ENCODE measurements at places on chromosomes 3 and 15.

- DNase-seq: no peak
These were observed 57.2 kb downstream of the IL16 start for GRCh38 chr15:81253846-81254245.

DNA sequence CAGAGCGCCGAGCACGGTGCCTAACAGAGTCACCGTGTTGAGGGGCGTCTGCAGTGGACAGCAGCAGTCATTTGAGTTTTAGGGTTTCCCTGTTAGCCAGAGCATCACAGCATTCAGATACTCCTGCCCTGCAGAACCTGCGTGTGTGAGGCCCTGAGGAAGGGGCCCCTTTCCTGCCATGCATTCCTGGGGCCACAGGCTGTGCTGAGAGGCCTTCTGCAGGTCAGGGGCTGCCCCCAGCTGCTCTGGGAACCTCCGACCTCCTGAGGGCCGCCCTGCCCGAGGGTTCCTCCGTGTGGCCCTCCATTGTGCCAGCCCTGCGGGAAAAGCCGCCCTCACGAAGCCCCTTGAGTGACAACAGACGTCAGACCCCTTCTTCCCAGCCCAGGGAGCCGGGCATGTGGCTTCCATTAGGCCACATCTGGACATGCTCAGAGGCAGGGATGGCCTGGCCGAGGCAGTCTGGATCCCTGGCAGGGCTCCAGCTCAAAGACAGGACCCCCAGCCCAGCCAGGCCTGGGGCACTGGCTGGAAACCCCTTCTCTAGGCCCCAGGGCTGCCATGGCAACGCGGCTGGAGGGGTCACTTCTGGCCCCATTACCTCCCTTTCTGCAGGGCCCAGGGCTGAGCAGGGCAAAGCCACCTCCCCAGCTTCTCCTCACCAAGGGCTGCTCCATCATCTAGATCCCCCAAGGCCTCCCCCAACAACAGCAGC, 25.3 kb downstream of the FBLN2 start:
- no peak for DNase-seq

GRCh38 chr3:128563439-128563838, 70.4 kb upstream of the GATA2 start:
- DNase-seq: no peak

GRCh38 chr15:83571820-83572707, 81.9 kb upstream of the ADAMTSL3 start:
- DNase-seq: no peak

DNA sequence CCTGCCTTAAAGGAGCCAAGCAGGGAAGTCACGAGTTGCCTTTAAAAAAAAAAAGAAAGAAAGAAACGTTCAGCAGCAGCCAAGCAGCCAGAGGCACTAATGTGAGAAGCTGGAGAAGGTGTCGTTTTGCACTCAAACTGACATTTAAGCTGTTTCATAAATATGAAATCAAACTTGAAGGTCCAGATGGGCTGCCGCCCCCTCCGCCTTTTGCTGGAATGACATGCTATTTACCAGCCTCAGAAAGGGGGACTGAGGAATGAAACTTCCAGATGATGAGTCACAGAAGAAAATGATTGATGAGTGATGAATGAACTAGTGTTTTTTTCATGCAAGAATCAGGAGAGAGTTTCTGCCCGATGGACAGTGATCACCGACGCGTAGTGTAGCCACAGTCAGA, 396.8 kb downstream of the IGSF11 start:
- no peak for DNase-seq

GRCh38 chr3:6779140-6779539, 81.8 kb upstream of the GRM7 start:
- DNase-seq: no peak

DNA sequence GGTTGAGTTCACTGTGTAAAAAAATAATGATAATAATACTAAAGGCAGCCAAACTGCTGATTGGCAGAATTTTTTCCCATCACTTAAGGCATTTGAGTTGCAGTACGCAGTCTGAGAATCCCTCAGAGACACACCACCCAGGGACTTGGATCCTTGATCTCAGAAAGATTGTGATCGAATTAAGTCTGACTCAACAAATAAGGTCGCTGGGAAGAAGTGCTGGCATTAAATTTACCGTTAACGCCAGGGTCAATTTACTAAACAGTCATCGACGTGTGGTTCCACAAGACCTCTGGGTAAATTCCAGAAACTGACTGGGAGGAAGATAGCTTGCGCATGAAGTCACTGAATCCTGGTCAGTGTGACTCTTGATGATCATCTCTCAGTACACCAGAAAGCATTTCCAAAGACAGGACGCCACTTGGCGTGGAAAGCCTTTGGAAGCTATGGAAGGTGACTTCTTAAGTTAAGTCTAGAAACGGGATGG, 48.3 kb upstream of the CGNL1 start:
- no peak for DNase-seq

DNA sequence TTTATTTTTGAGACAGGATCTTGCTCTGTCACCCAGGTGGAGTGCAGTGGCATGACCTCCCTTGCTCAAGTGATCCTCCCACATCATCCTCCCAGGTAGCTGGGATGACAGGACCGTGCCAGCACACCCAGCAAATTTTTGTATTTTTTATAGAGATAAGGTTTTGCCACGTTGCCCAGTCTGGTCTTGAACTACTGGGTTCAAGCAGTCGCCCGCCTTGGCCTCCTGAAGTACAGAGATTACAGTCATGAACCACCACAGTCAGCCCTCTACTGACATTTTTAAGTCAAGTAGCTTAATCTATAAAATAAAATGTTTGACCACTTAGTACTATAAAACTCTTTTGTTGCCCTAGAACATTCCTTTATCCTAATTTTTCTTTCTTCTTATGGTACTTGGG, 198.8 kb downstream of the FNDC3B start:
- no peak for DNase-seq

- no peak for DNase-seq
These were observed 94.7 kb downstream of the SSR3 start for GRCh38 chr3:156460206-156460611.

- peak; percentile 16 for DNase-seq
These were observed 15.4 kb upstream of the BFSP2 start for GRCh38 chr3:133384331-133385027.

- peak; percentile 57 for DNase-seq
These were observed 79.1 kb upstream of the MEF2A start for GRCh38 chr15:99486371-99487336.

DNA sequence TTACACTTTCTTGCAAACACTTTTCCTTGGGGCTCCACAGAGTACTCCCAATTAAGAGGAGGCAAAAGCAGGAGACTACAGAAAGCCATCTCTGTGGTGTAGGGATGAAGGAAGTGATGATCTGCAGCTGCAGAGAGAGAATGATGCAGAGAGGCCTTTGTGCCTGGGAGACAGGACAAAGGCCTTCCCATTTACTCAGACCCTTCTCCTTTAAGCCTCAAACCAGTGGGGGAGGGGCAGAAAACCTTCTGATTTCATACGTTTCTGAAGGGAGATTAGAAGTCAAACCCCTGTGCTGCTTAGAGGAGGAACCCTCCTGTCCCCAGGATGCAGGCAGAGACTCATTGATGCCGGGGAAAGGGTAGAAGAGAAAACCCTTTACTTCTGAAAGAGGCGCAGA, 130.8 kb downstream of the NEO1 start:
- peak; percentile 11 for DNase-seq

- peak; percentile 20 for DNase-seq
These were observed 28.8 kb upstream of the UBL7 start for GRCh38 chr15:74489518-74490338.

GRCh38 chr15:101262551-101262950, 10.7 kb upstream of the CHSY1 start:
- no peak for DNase-seq

- no peak for DNase-seq
These were observed 67.2 kb upstream of the SIAH2 start for GRCh38 chr3:150830094-150830681.

DNA sequence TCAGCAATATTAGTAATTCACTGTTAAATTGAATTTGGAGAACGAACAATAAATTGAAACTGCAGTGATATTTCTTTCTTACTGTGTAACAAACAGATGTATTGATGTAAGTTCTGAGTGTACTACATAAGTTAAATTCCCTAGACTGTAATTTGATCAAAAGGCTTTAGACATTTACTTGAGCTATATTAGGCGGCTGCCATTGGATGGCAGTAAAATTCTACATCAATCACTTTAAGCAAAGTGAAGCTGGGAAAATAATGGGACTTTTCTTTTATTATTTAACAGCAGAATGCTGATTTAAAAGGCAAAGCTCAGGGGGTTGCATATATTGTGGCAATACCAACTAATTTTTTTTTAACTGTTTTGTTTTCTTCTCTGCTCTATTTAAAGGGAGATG, 212.6 kb upstream of the PLSCR5 start:
- DNase-seq: no peak

- DNase-seq: no peak
These were observed 1009.8 kb downstream of the TUSC7 start for GRCh38 chr3:117719316-117719926.

DNA sequence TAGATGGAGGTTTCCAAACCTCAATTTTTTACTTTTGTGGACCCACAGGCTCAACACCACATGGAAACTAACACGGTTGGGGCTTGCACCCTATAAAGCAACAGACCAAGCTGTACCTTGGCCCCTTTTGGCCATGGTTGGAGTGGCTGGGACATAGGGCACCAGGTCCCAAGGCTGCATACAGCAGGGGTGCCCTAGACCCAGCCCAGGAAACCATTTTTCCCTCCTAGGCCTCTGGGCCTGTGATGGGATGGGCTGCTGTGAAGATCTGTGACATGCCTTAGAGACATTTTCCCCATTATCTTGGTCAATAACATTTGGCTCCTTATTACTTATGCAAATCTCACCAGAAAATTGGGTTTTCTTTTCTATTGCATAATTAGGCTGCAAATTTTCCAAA, 337.0 kb upstream of the CADM2 start:
- DNase-seq: no peak

- no peak for DNase-seq
These were observed 30.0 kb downstream of the PAQR5 start for GRCh38 chr15:69328739-69329138.

GRCh38 chr15:39327005-39327730, 253.7 kb upstream of the THBS1 start:
- DNase-seq: no peak

- DNase-seq: no peak
These were observed 32.2 kb downstream of the ADGRG7 start for GRCh38 chr3:100641471-100642032.

- DNase-seq: no peak
These were observed 2.1 kb upstream of the ZBBX start for GRCh38 chr3:167382155-167382554.

DNA sequence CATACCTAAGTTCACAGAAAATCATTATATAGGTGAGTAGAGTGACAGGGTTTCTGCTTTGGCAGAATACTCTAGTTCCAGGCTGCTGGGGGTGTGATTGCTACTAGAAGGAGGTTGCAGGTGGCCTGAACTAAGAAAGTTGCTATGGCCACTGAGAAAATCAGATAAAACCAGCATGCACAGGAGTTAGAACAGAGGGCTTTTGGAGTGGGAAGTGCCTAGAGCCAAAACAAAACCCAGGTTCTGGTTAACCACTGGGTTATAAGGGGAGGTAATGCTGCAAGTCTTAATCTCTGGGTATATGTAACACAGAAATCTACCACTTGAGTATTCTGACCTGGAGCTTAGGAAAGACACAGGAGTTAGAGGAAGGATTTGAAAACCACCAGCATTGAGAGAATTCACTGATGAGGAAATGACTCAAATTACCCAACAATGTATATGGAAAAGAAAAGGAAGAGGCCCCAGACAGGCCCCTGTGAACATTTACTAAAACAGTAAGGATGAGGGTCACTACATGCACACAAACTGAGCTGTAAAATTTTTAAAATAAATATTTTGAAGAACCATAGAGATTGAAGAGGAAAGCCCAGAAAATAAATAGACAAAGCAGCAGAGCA, 60.0 kb downstream of the PLOD2 start:
- no peak for DNase-seq

- DNase-seq: no peak
These were observed 912.7 kb downstream of the TUSC7 start for GRCh38 chr3:117622171-117622841.

DNA sequence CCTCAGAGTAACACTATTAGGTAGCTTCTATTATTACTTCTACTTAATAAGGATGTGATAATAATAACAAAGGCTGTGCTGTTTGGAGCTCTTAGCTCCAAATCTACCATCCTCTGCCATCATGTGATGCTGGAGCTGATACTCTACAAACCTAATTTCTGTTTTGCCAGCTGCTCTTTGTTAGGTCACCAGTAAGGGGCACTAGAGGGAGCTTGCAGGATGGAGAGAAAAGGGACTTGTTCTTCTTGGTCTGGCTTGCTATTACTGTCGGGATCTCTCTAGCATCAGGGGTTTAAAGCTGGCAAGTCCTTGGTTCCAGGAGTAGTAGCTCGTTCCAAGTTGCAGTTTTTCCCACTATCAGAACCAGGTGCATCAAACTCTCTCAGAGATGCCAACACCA, 194.9 kb upstream of the KBTBD8 start:
- no peak for DNase-seq

DNA sequence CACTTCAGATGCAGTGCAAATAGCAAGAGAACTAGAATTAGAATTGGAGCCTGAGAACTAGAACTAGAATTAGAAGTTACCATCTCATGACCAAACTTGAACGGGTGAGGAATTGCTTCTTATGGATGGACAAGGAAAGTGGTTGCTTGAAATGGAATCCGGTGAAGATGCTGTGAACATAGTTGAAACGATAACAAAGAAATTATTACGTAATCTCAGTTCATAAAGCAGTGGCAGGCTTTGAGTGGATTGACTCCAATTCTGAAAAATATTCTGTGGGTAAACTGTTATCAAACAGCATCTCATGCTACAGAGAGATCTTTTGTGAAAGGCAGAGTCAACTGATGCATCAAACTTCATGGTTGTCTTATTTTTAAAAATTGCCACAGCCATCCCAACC, 48.0 kb upstream of the GSK3B start:
- no peak for DNase-seq

GRCh38 chr3:69085833-69086722, 1.3 kb downstream of the ARL6IP5 start:
- DNase-seq: peak; percentile 73

GRCh38 chr15:52480990-52481389, 47.7 kb downstream of the MYO5A start:
- DNase-seq: no peak

GRCh38 chr3:195897081-195897852, 11.1 kb downstream of the TNK2 start:
- DNase-seq: no peak

DNA sequence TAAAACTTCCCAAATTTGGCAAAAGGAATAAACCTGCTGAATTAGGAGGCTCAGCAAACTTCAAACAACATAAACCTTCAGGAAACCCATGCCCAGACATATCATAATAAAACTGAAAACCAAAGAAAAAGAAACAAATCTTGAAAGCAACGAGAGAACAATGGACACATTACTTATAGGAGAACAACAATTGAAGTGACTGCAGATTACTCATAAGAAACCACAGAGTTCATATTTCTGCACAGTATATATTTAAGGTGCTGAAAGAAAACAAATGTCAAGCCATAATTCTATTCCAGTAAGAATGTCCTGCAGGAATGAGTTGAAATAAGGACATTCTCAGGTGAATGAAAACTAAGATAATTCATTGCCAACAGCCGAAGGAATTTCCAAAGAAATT, 80.8 kb upstream of the PROK2 start:
- no peak for DNase-seq

Measured in hypothalamus (tissue), 51 donors.